GM23338 (cell line): ENCODE measurements at places on chromosomes 7 and 10. TPM values are rescaled to one million over a fixed set of nuclear protein-coding genes. Genes with fewer than 3 reads are reported as not detected.

Gene ASZ1
- not detected in 2 replicates for total RNA-seq

Gene NUTM2E
- 0.12 TPM in 1 of 2 replicates, not detected in the other for total RNA-seq

Gene ZNF398
- total RNA-seq = 92.7 and 99.6 TPM in 2 replicates

Gene SAMD9L
- total RNA-seq = not detected in 2 replicates

Gene FAM131B
- total RNA-seq = 28.8 and 30.2 TPM in 2 replicates

Gene IFIT2
- total RNA-seq = not detected in 2 replicates

Gene KCP
- 0.76 and 1.3 TPM in 2 replicates for total RNA-seq

Gene KCNIP2
- 2.2 and 2.9 TPM in 2 replicates for total RNA-seq

Gene SEPTIN7
- 210 and 214 TPM in 2 replicates for total RNA-seq

Gene TACC2
- total RNA-seq = 24.2 and 35.9 TPM in 2 replicates

Gene ALOX5
- total RNA-seq = 5.4 and 5.7 TPM in 2 replicates

Gene AS3MT
- 8.8 and 10.5 TPM in 2 replicates for total RNA-seq

Gene LRIT1
- total RNA-seq = 0.07 TPM in 1 of 2 replicates, not detected in the other

Gene ARHGEF5
- 27.1 and 27.3 TPM in 2 replicates for total RNA-seq

Gene LIPK
- total RNA-seq = not detected in 2 replicates

Gene GBX1
- 0.24 and 1.8 TPM in 2 replicates for total RNA-seq

Gene PDZD7
- total RNA-seq = 1.7 and 2.3 TPM in 2 replicates
